ENCODE measurements at places on chromosomes 4 and X.

GRCh38 chr4:71356924-71357663 lies 18.3 kb downstream of the SLC4A4 start:
- no peak for DNase-seq

DNA sequence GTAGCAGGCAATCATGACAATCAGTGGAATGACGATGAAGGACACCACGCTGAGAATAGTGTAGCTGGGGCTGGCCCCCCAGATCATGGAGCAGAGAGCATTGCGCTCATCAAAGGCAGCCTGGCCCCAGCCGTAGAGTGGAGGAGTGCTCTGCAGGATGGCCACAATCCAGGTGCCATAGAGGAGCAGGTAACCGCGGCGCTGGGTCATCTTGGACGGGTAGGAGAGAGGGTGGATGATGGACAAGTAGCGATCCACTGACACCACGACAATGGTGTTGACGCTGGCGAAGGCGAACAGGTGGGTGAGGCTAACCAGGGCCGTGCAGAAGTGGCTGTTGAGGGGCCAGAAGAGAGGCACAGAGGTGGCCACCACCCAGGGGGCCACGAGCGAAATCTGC lies 2.8 kb downstream of the GPR101 start:
- no peak for DNase-seq

DNA sequence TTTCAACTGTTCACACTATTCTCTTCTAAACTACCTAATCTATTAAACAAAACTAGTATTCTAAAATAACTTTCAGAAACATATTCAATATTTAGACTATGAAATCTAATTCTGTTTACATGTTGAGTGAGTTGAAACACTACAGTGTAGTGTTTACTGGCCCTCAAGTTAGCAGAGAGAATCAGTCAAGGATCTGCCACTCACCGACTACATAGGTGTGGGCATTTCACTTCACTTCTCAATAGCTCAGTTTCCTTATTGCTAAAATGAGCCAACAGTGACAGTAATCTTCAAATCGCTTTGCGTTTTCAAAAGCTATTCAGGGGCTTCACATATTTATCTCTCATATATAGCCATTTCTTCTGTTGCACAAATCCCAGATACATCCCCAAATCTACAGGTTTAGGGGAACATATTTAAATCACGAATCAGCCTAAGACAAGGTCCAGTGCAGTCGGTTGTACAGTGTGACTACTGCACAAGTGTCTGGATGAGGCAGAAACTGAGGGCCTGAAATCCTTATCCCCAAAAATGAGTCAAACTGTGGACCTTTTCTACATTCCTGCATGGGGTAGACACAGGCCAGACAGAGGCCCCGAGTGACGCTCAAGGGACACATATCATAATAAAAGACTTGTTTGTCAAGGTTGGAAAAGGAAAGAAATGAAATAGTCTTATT lies 129.8 kb downstream of the PPP3CA start:
- no peak for DNase-seq

DNA sequence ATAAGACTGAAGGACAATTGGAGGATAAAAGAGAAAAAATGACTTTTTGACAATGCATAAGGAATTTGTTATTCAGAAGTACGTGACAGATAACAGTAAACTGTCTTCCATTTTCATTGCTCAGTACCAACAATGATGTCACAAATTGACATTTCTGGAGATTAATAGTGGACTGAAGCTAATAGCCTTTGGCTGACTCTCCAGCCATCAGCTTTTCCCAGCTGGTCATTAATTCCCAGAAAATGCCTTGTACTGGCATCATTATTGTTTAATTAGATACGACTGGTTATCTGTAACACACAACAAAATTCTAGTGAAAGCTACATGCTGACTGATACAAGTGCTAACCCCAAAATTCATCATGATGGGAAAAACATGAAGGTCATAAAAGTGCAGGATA lies 147.9 kb upstream of the FGF13 start:
- DNase-seq: no peak

DNA sequence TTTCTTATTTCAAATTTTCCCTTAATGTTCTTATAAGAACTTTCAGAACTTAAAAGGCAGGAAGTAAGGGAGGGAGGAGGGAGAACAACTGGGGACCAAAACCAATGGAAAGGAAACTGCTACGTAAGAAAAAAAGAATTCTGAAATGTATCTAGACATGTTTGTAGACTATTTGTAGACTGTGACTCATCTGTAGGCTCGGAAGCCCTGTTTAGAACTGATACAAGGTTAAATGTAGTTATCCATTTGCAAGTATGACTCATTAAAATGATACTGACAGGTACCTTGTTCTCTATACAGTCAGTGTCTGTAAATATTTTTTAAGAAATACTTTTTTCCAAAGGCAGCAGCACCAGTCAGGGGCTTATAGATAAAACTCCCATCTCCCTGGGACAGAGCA lies 202.0 kb downstream of the DHX15 start:
- no peak for DNase-seq

DNA sequence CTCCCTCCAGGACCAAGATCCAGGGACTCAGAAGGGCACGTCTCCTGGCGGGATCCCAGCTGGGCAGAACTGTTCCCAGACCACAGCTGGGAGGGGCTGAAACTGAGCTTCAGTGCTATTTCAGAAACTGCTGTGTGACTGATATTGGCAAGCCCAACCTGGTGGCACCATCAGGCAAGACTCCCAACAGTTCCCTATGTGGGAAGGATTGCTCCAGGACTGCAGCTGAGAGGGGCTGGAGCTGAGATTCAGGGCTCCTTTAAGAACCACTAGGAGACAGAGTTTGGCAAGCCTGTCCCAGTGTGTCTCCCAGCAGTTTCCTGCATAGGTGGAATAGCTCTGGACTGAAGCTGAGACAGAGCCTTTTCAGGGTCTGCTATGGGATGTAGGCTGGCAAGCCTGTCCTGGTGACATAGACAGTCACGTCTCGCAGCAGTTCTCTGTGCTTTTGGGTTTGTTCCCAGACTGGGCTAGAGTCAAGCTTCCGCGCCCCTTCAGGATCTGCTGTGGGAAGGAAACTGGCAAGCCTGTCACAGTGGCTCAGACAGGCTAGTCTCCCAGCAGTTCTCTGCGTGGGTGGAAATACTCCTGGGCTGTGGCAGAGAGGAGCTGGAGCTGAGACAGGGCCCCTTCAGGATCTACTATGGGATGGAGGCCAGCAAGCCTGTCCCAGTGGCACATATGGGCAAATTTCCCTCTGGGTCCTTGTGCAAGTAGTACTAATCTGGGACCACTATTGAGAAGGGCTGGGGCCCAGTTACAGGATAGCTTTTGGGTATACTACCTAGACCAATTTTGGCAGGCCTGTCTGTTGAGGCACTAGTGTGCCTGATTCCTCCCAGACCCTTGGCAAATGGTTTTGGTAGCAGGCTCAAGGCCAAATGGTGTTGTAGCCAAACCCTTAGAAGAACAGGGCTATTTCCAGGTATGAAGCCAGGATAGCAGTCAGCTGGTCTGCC lies 20.2 kb upstream of the MED14 start:
- no peak for DNase-seq

GRCh38 chr4:121278811-121279368 lies 101.9 kb downstream of the QRFPR start:
- no peak for DNase-seq

GRCh38 chr4:78747475-78747922 lies 28.7 kb upstream of the BMP2K start:
- DNase-seq: no peak

GRCh38 chr4:173466101-173466500 lies 63.9 kb downstream of the HAND2 start:
- no peak for DNase-seq

GRCh38 chr4:146840731-146841130 lies 104.9 kb downstream of the TTC29 start:
- no peak for DNase-seq

DNA sequence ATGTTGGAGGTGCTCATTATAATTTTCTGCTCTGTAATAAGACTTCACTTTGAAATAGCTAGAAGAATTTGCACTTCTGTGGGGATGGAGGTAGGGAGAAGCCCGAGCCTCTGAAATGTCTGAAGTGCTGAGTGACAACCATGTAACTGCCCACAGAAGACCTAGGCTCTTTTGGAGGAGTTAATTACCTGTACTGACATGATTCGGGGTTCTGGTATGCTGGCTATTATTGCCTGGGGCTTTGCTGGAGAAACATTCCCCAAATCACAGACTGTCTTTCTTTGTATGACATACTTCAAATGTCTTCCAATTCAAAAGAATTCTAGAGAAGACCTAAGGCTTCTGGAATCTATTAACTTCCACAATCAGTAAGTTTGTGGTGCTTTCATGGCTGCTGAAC lies 211.2 kb upstream of the POF1B start:
- no peak for DNase-seq

DNA sequence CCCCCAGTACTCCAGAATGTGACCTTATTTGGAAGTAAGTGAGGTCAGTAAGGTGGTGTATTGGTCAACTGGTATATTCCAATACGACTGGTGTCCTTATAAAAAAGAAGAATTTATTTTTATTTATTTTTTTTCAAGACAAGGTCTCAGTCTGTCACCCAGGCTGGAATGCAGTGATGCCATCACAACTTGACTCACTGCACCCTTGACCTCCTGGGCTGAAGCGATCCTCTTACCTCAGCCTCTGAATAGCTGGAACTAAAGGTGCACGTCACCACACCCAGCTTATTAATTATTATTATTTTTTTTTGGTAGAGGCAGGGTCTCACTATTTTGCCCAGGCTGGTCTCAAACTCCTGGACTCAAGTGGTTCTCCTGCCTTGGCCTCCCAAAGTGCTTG lies 115.1 kb upstream of the PITX2 start:
- DNase-seq: no peak

- DNase-seq: no peak
These were observed 30.4 kb downstream of the PGRMC1 start for GRCh38 chrX:119266364-119266995.

GRCh38 chrX:150664290-150664689 lies 28.9 kb upstream of the MTMR1 start:
- DNase-seq: peak; percentile 30

DNA sequence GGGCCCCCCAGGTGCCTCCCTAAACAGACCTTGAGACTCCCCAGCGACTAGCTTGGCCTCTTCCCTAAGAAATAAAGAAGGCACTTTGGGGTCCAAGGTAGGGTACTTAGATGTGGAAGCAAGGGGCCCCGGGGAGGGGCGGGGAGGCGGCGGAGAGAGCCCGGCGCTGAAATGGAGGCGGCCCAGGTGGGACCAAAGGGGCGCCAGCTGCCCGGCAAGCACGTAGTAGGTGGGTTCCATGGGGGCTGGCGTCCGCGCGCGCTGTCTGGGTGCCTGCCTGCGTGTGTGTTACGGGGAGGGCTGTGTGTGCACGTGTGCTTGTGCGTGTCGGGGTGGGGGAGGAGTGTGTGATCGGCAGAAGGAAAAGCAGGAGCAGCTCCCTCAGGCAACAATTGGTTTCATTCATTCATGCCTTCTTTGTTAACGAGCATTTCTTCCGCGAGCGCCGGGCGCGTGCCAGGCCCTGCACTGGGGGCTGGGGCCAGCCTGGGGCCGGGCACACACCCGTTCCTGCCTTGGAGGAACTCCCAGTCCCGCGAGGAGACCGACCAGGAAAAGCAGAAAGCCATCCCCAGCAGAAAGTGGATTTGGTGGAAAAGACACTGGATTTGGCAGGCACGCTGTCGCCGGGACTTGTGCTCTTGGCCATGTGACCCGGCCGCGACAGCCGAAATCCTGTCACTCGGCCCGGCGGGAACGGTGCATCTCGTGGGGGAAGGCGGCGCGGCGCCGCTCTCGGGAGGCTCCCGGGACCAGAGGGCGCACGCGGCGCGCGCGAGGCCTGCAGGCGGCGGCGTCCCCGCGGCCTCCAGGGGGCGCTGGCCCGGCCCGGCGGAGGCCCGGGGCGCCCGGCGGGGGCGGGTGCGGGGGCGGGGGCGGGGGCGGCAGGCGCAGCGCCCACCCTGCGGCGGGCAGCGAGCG lies 3.3 kb upstream of the DUSP9 start:
- DNase-seq: no peak

DNA sequence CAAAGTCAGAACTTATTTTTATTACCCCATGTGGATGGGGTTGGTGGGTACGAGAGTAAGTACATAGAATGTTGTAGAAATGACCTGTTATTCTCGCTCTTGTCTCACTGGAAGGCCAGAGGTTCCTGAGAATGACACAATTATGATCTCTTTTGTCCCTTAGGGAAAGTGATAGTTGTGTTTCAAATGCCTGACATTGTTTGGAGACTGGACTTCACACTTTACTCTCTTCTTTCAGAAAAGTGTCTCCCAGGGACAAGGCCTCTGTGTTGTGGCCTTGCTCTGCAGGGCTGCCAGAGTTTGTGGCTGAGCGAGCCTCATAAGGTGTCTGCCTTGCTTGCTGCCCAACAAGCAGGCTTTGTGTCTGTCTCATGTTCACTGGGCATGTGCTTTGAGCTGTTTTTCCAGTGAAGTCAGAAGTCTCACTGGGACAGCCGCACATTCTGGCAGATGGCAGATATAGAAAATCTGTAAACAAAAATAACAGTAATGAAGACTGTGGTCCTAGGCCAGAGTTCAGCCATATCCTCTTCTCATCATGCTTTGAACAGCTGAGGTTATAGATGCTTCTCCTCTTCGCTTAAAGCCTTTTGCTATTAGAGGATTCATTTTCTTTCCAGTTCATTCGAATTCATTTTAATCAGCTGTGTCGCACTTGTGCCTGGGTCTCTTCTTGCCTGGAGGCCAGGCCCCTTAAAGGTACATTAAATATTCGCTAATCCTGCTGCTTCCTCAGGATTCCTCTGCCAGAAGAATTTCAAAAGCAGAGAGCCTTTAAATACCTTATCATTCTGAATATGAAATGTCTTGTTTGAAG lies 14.4 kb downstream of the PPEF1 start:
- DNase-seq: no peak

GRCh38 chrX:1472975-1473374 lies 20.3 kb upstream of the ASMTL start:
- DNase-seq: no peak

DNA sequence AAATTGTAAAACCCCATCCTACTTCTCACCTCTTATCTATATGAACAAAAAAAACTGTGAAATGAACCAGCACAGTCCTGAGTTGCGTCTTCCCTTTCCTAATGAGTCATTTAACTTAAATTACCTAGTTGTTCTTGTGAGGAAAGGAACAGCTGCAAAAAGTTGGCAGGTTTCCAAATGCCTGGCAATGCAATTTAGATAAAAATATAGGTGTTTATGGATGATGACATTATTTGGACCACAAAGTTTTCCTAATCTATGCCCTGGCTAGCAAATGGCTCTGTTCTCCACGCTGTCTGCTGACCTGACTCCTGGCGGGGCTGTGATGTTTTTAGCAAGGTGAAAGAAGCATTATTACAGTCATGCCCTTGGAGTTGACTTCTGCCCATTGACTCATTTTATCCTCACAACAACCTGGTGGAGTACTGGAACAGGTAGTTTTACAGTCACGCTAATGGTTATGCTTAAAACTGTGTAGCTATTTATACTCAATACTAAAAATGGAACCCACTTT lies 29.8 kb upstream of the RELL1 start:
- no peak for DNase-seq

All from NCI-H1436 treated with DMSO at 0.1 percent for 48 hours (cell line).